ENCODE measurements at places on chromosomes 7 and 10.

- no peak for DNase-seq
Observed at GRCh38 chr7:79716329-79716728, 262.9 kb upstream of the MAGI2 start.

DNA sequence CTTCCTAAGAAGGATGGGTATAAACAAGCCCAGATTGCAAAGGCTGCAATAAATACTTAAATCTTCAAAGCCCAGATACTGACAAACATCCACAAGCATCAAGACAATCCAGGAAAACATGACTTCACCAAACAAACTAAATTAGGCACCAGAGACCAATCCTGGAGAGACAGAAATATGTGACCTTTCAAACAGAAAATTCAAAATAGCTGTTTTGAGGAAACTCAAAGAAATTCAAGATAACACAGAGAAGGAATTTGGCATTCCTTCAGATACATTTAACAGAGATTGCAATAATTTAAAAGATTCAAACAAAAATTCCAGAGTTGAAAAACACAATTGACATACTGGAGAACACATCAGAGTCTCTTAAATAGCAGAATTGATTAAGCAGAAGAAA lies 23.0 kb downstream of the GSDME start:
- DNase-seq, result no peak

DNA sequence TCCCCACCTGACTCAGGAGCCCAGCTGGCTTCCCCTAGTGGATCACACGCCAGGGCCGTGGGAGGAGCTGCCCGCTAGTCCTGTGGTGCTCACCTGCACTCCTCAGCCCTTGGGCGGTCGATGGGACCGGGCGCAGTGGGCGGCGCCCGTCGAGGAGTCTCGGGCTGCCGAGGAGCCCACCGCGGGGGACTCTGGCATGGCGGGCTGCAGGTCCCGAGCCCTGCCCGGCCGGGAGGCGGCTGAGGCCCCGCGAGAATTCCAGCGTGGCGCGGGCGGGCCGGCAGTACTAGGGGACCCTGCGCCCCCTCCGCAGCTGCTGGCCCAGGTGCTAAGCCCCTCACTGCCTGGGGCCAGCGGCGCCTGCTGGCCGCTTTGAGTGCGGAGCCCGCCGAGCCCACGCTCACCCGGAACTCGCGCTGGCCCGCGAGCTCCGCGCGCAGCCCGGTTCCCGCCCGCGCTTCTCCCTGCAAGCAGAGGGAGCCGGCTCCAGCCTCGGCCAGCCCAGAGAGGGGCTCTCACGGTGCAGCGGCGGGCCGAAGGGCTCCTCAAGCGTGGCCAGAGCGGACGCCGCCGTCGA lies 367.9 kb downstream of the TYW1 start:
- DNase-seq, result no peak

GRCh38 chr10:97046456-97047082 lies 139.2 kb downstream of the SLIT1 start:
- DNase-seq, result no peak

DNA sequence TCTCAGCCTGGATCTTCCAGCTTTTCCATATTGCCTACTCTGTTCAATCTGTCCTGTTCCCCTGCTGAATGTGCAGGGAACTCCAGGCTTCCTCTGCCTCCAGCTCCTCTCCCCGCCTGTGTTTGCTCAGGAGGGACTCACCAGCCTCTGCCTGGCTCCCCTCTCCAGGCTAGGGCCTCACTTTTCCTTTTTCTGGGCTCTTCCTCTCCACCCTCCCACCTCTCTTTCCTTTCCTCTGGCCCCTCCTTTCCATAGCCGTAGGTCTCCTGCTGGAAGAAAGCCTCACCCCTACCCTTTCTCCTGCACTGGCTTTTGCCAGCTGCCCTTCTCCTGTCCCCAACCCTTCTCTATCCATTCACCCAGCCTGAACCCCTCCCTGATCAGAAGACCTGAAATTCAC lies 25.0 kb downstream of the PILRA start:
- no peak for DNase-seq
